ENCODE measurements at places on chromosomes 5 and 9.

GRCh38 chr5:54867310-54867944, 118.0 kb downstream of the ESM1 start:
- DNase-seq = no peak

DNA sequence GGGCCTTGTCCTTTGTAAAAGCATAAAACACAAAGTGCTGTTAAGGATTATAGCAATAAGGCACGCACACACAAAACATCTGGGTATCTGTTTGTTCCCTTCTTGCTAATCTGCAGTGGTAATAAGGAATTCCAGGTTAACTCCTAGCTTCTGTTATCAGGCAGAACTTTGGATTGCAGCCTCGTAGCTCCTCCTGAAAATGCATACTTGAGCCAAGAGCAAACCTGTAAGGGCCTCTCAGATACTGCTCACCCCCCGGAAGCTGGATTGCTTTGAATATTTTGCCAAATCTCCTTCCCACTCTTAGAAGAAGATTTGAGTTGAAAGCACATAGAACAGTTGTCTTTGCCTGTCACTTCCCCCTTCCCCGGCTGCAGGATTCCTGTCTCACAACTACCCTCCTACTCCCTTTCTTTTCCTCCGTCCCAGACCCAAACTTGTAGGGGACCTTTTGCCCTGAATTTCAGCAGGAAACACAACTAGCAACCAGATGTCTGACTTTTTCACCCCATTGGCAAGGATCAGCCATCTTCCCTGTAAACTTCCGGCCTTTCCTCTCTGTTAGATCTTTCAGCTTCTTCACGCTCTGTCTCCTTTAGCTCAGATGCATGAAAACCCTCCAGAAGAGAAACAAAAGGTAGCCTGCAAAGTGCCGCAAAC, 28.2 kb upstream of the SMAD5 start:
- DNase-seq = no peak

DNA sequence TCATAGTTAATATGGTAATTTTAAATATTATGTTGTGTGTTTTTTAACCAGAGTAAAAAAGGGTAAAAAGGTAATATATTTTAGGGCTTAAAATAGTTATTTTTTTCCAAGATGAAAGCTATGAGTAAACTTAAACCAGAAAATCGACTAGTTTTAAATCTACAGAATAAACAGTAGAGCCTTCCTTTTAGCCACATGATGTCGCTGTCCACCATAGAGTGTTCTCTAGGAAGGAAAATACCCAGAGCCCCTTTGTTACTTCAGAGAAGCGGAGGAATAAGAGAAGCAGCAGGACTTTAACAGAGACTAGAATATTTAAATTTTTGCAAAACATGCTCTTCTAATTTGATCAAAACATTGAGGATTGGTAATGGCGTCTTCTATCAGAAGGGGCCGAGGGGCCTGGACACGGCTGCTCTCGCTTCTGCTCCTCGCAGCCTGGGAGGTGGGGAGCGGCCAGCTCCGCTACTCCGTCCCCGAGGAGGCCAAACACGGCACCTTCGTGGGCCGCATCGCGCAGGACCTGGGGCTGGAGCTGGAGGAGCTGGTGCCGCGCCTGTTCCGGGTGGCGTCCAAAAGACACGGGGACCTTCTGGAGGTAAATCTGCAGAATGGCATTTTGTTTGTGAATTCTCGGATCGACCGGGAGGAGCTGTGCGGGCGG, at the start of gene PCDHA2:
PCDHA2 (plus strand) TSS at position 258 of the 664 bp plus-strand sequence.
- no peak for DNase-seq

GRCh38 chr9:116155698-116156039, 2.1 kb downstream of the PAPPA start:
- DNase-seq = no peak

- DNase-seq = no peak
These were observed 1.6 kb upstream of the PHYKPL start for GRCh38 chr5:178234121-178234749.

- no peak for DNase-seq
These were observed 10.9 kb upstream of the HDHD3 start for GRCh38 chr9:113387560-113388230.

DNA sequence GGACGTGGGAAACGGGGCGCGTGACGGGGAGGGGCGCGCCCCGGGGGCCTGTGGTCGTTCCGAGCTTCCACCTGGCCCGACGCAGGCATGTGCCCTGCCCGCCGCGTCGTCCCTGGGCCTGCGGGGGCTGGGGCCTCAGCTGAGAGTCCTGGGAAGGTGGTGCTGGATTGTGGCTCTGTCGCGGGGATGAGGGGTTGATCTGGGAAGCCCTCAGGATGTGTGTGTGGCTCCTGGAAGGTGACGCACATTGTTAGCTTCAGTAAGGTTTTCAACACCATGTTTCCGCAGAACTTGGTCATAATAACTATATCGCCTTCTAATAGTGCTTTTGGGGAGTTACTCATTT, 589.1 kb downstream of the MTRR start:
- peak; percentile 36 for DNase-seq

- DNase-seq = no peak
These were observed 208.9 kb downstream of the TRIM32 start for GRCh38 chr9:116895961-116896360.

DNA sequence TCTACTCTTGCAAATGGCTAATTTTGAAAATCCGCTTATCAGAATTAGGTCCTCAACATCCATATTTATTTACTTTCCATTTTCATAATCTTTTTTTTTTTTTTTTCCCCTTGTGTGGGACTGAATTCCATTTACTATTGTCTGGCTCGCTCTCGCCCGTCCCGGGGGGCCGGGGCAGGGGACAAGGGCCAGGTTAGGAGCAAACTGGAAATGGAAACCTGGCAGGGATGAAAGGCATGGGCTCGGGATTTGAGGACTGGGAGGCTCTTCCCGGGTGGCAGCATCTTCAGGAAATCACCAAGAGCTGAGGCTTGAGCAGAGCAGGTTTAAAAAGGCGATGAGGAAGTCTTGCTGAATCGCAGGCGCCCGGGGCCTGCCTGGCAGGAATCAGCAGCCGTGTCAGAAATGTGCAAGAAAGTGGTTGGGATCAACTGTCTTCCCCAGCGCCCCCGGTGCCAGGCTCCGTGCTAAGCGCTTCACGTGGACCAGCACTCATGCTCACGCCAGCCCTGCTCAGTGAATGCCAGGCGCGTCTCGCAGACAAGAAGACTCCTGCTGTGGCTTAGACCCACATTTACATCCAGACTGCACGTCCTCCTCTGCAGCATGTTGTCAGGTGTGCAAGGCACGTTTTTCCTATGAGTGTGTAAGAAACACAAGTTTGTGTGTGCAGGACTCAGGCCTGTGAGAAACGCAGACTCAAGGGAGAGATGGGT, 66.3 kb upstream of the UNC5A start:
- no peak for DNase-seq
